ENCODE measurements at places on chromosomes 12 and 14. TPM values are rescaled to one million over a fixed set of nuclear protein-coding genes. Genes with fewer than 3 reads are reported as not detected.
A peak's percentile ranks its signal among the peaks of the same experiment; 100 is the strongest.

GRCh38 chr14:68506645-68507419 is 286.0 kb downstream of the ZFP36L1 start:
- no peak for DNase-seq

Gene AHNAK2
- 36.1 TPM for polyA plus RNA-seq

Gene NPFF
- polyA plus RNA-seq: 5.9 TPM

Gene PLEKHD1
- polyA plus RNA-seq: 1.4 TPM

- DNase-seq: no peak
Measured at GRCh38 chr12:31203261-31203660, 122.7 kb downstream of the SINHCAF start.

GRCh38 chr14:34966413-34966812 is 16.4 kb upstream of the SRP54 start:
- DNase-seq: no peak

- DNase-seq: peak; percentile 96
Measured at GRCh38 chr14:64540208-64541202, at the start of gene HSPA2. HSPA2 (plus strand) TSS chr14:64540741; CDS start chr14:64540850, 109 bp downstream.

- no peak for DNase-seq
Measured at GRCh38 chr14:105776924-105777323, 250.5 kb downstream of the TMEM121 start.

DNA sequence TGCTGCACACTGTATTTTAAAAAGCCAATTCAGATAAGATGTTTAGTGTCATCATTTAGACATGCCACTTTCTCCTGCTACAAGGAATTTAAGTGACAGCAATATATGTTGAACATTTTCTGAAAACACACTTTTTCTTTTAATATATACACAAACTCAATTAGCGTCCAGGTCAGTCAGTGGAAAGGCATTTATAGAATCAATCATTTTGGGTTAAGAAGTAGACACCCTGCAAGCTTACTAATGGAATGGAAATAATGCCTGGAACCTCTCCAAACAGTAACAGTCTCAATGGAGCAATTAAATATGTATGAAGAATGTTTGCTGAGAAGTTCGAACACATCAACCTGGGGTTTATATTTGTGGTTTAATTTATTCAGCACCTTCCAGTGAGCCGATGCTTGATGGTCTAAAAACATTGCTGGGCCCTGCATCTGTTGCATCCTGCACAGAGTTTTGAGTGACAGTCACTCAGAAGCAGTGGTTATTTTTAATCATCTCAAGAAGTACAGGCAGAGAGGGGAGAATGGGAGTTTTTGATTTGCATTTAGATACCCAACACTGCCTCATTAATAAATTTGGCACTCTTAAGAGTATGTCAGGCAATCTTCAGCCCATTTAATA is 410.7 kb downstream of the TMEM117 start:
- DNase-seq: no peak

DNA sequence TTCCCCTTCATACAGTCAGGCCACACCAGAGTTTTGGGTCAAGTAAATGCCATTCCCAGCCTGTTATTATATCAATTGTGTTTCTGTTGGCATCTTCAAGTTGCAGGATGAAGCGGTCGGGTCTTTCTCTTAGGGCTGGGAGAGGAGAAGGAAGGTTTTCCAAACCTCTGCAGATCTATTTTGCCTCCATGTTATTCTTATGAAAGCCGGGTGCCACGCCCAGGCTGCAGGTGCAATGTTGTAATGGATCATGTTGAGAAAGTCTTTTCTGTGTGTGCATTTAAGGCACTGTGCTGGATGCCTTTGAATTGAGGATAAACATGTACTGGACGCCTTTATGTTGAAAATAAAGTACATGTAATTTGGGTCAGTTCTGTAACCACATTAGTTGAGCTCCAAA is 164.4 kb upstream of the HIF1A start:
- DNase-seq: no peak

Gene SERPINA12
- not detected for polyA plus RNA-seq

- no peak for DNase-seq
Measured at GRCh38 chr14:24338843-24339242, 948 bp downstream of the RIPK3 start.

DNA sequence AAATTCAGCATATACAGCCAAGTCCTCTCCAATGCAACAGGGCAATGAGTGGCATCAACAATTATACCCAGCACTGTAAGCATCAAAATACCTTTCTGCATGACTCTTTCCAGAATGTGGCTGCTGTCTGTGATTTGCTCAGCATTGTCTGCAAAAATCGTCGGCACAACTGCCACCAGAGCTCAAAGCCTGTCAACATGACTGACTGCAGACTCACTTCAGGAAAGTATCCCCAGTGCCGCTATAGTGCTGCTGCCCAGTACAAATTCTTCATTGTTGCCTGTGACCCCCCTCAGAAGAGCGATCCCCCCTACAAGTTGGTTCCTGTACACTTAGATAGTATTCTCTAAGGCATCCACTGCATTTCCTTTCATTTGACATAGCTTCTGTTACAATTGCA is 735 bp downstream of the RNASE6 start:
- DNase-seq: no peak

- no peak for DNase-seq
Measured at GRCh38 chr14:23895480-23895879, 58.1 kb upstream of the DHRS4 start.

DNA sequence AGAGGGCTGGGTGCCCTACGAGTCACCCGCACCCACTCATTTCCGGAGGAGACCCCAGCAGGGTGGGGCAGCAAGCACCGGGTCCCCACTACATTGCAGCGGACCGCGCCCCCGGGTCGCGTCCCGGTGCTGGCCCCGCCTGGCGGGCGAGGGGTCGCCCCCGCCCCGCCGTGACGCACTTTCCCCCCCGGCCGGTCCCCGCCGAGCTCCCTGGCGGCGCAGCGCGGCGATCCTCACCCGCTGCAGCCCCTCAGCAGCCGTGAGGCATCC is 106.1 kb downstream of the PRICKLE1 start:
- no peak for DNase-seq

Gene CD163L1
- 2.9 TPM for polyA plus RNA-seq

Gene EVL
- polyA plus RNA-seq: 585 TPM

Gene PMCH
- polyA plus RNA-seq: 0.79 TPM

Gene SOAT2
- polyA plus RNA-seq: 0.21 TPM

Gene ZNF740
- 46.4 TPM for polyA plus RNA-seq

- no peak for DNase-seq
Measured at GRCh38 chr12:4849115-4849541, 60.6 kb upstream of the KCNA1 start.

Gene SLC4A8
- polyA plus RNA-seq: 18.0 TPM

GRCh38 chr12:22656376-22656775 is 31.4 kb downstream of the ETNK1 start:
- peak; percentile 57 for DNase-seq

DNA sequence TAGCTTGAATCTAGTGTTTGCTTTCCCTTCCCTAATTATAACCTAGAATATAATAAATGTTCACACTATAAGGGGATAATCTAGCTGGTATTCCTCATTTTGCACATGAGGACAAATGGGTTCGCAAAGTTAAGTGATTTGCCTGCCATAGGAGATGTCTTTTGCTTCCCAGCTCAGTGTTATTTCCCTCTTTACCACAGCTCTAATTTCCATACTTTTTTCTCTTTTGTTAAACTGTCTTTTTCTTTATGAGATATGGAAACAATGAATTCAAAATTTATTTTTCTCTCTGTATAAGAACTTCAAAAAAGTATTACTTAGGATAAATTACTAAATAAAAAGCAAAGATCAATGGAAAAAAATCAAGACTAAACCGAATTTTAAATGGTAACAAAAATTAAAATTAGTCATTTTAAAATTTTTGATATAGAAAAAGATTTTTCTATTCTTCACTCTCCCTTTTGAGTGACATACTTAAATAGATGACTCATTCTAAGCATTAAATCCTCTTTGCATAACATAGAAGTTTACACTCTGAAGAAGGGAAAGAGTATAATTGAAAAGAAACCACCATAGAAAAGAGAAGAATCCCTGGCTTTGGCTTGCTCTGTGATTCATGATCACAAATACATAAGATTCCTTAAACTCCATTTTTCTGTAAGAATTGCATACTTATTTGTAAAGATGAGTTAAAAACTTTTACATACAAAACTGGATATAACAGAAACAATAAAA is 97.3 kb downstream of the INSM2 start:
- no peak for DNase-seq

DNA sequence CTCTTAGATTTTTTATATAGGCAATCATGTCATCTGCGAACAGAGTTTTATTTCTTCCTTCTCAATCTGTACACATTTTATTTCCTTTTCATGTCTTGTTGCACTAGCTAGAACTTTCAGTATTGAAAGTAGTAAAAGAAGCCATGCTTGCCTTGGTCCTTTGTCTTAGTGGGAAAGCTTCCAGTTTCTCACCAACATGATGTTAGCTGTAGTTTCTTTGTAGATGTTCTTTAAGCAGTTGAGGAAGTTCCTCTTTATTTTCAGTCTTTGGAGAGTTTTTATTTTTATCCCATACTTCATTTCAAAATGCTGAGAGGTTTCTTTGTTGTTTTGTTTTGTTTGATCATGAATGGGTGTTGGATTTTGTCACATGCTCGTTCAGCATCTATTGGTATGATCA is 12.7 kb upstream of the RIMKLB start:
- DNase-seq: no peak

Gene FBXW8
- 17.6 TPM for polyA plus RNA-seq

DNA sequence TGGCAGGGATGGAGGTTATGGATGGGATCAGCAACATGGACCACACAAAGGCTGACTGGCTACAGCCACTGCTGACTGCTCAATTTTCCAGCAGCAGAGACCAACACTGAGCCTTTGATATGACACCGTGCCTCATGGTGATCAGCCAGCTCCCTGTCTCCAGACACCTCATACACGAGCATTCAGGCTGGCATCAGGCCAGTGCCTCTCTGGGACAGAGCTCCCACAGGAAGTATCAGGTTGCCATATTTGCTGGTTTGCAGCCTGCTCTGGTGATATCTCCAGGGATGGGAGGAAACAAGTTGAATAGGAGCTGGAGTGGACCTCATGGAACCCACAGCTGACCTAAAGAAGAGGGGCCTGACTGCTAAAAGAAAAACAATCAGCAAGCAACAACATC is 471.2 kb upstream of the ATXN7L3B start:
- DNase-seq: no peak

DNA sequence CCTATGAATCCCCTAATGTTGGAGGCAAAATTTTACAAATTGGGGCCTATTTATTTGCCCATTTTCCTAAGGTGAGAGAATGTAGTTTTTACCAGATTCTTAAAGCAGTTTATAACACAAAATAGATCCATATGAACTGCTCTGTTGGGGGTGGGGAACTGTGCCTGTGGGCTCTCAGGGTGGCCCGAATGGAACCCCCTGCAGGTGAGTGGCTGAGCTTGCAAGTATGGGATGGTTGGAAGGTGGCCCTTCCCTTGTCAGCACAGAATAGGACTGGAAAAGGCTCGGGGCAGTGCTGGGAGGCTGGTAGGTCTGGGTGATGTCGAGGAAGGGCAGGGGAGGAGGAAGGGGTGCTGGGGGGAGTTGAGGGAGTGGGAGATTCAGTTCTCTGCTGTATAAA is 4.9 kb downstream of the VSX2 start:
- no peak for DNase-seq

GRCh38 chr12:53093777-53094393 is 3.6 kb upstream of the IGFBP6 start:
- DNase-seq: no peak

- DNase-seq: no peak
Measured at GRCh38 chr12:12975322-12976077, 23.5 kb upstream of the GPRC5D start.

Gene PRH2
- not detected for polyA plus RNA-seq

All from spinal cord (tissue), 10 donors.